ENCODE measurements at places on chromosomes 11 and 22.

DNA sequence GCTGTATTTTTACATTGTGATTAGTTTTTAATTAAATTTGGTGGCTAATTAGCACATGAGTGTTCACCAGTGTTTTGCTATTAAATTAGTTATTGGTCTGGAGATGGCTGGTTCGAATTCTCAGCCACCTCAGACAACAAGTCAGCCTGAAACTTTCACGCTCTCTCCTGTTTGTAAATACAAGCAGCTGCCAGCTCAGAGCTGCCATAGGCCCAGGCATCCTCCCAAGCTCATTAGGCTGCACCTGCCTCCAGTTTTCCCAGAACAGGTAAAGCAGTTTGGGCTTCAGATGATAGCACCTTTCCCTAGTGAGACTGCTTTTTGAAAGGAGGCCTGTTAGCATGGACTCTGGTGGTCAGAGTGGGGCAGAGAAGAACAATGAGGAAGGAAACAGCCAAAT lies 156.8 kb downstream of the NAV2 start:
- no peak for DNase-seq

DNA sequence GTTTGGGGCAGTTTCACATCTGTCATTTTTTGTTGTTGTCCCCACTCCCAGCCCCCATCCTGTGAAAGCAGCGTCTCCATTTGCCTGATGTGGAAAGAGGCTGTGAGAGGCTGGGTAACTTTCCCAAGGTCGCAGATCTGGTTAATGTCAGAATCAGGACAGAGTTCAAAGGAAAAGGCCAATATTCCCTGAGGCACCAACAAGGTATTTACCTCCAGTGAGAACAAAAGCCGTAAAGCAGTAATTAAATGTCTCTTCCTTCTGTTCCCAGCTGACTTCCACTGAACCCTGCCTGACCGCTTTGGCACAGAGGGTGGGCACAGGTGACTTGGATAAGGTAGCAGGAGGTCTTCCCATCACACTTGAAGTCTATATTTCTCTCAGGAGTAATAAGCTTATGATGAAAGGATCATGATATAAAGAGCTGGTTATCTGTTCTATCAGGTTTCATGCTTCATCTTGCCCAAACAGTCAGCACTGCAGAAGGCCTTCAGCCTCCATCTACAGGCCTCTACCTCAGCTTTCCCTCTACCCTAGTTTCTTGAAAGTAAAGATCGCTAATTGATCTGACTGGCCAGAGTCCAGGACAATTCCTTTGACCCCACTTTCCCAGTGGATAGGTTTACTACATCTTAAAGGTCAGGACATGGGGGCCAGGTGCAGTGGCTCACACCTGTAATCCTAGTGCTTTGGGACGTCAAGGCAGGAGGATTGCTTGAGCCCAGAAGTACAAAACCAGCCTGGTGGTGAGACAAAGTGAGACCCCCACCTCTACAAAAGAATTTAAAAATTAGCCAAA lies 9.4 kb downstream of the C11orf91 start:
- no peak for DNase-seq

- no peak for DNase-seq
Measured at GRCh38 chr11:127345819-127346459, 345.4 kb upstream of the KIRREL3 start.

GRCh38 chr11:75432911-75433321 lies at the start of gene KLHL35:
Gene KLHL35 (minus strand): TSS chr11:75433203. CDS start chr11:75430629, 2,574 bp downstream.
- DNase-seq = no peak

GRCh38 chr11:78226684-78227680 lies 38.3 kb downstream of the USP35 start:
- no peak for DNase-seq

GRCh38 chr22:44669561-44669976 lies 32.4 kb upstream of the PRR5 start:
- DNase-seq = no peak

GRCh38 chr22:48445113-48445827 lies 1382.4 kb downstream of the BRD1 start:
- DNase-seq = no peak

GRCh38 chr11:71364806-71365205 lies 83.4 kb downstream of the DHCR7 start:
- DNase-seq = no peak

GRCh38 chr11:95325777-95326258 lies 94.8 kb upstream of the SESN3 start:
- no peak for DNase-seq

DNA sequence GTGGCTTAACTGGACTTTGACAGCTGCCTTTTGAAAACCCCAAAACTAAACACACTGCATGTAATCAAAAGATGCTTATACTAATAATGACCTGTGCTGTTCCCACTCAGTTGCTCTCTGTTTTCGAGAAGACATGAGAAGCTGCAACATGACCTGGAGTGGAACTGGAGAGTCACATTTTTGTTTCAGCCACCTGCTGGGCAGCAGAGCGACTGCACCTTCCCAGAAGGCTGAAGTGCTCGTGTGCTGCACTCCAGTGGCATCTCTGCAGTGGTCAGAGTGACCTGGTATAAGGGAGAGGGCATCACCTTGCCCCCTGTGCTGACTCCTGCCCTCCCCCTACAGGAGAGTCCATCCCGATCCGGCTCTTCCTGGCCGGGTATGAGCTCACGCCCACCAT lies 8.6 kb downstream of the THYN1 start:
- DNase-seq = no peak

DNA sequence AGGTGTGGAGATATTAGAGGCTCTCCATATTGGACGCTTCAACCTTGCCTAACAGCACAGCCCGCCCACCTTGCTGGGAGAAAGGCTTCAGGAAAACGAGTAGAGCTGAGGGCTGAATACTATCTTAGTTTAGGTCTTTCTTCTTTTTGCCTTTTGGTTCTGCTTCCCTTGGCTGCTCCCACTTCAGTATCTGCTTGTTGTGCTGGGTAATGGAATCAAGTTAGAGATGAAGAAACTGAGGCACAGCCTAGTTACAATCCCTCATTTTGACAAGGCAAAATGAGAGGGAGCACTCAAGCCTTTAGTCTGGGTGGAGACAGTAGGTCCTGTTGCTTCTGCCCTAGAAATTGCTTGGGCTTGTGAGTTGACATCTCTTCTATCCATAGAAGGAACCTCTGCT lies 41.3 kb upstream of the HSD17B12 start:
- DNase-seq = no peak

GRCh38 chr11:10606536-10607208 lies 38.2 kb upstream of the LYVE1 start:
- DNase-seq = no peak

DNA sequence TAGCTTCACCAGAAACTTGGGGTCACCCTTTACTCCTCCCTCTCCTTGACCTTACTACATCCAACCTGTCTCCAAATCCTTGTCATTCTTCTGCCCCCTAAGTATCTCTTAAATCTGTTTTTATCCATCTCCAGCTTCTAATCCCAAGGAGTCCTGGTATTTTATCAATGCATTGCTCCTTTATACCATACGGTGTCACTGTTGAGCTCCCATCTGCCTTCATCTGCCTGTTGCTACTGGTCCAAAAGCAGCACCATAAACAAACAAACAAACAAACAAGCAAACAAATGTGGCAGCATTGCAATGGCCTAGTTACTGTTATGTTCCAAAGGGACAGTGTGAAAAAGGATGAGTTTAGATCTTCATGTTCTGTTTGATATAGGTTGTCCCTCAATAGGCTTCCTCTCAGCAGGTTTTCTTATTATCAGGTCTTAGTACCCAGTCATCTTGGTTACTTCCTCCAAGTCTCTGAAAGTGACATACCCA lies 34.2 kb downstream of the DNHD1 start:
- no peak for DNase-seq

GRCh38 chr22:39967996-39968972 lies 8.1 kb downstream of the TMA7B start:
- DNase-seq = no peak

DNA sequence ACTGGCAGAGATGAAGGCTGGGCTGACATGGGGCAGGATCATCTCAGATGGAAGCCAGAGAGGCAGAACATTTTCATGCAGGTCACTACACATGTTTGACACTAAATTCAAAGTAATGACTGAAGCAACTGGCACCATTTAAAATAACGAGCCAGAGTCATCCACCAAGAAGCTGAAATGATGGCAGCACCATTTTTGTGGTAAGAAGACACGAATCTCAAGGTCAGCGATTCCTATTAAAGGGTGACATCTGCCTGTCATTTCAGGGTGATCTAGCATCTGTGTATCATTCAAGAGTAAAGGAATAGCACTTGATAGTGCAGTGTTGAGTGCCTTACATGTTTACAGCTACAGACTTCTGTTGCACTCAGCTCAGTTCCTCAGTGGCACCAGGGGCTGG lies 113.4 kb upstream of the C11orf87 start:
- no peak for DNase-seq

GRCh38 chr11:45048870-45049691 lies 97.4 kb upstream of the PRDM11 start:
- DNase-seq = no peak

GRCh38 chr11:130070109-130070845 lies 583 bp downstream of the APLP2 start:
- DNase-seq = no peak

DNA sequence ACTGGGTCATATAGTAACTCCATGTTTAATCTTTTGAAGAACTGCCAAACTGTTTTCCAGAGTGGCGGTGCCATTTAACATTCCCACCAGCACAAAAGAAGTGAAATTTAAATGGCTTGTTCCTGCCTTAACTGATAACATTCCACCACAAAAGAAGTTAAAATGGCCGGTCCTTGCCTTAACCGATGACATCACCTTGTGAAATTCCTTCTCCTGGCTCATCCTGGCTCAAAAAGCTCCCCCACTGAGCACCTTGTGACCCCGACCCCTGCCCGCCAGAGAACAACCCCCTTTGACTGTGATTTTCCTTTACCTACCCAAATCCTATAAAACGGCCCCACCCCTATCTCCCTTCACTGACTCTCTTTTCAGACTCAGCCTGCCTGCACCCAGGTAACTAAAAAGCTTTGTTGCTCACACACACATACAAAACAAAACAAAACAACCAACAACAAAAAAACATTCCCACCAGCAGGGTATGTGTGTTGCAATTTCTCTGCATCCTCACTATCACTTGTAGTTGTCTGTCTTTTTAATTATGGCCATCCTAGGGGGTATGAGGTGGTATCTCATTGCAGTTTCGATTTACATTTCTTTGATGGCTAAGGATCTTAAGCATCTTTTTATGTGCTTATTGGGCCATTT lies 109.0 kb downstream of the FAR1 start:
- DNase-seq = no peak

DNA sequence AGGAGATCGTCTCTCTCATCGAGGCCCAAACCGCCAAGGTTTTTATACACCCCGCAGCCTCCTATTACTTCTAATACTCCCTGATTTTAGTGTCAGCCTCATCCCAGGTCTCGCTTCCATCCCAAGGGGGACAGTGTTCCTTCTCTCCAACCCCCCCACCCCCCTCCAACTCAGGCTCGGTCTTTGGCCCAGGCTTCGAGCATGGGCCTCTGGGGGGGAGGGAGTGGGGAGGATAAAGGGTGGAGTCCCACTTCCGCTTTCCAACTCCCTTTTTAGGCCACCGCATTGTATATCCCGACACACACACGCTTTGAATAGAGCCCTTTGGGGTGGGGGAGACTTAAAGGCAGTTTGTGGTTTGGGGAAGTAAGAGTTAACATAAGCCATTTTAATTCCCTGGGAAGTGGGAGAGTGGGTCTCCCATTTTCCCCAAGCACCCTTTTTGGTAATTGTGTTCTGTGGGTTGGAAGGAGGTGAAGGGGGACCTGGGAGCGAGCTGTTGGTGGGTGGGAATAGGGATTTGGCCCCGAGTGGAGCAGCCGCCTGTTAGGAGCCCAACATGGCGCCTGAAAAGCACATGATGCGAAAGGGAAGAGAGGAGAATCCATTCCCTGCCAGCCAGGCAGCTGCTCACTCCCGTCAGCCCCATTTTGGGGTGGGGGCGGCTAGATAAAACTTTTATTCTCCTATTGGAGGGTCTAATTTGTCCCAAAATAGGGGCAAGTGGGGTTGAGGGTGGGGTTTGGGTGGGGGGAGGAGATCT lies 844 bp downstream of the PCF11 start:
- DNase-seq = peak; percentile 30

DNA sequence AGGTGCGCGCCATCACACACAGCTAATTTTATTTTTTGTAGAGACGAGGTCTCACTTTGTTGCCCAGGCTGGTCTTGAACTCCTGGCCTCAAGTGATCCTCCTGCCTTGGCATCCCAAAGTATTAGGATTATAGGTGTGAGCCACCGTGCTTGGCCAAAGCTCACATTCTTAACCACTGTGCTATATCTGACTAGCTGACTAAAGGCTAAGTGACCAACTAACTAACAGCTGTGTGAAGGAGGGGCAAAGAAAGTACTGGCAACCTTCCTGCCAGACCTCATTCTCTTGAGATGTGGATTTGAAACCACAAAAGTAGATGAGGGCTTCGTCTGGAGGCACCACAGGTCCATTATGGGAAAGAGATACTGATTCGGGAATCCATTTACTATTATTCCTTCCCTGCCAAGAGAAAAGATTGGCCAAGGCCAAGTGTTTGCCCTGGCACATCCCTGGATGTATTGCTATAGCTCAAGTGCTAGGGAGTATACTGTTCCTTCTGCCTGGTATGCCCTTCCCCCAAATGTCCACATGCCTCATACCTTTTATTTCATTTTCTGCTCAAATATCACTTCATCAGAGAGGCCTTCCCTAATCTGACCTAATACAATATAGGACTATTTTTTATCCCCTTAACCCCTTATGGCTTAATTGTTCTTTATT lies 52.7 kb upstream of the RRM1 start:
- DNase-seq = no peak

DNA sequence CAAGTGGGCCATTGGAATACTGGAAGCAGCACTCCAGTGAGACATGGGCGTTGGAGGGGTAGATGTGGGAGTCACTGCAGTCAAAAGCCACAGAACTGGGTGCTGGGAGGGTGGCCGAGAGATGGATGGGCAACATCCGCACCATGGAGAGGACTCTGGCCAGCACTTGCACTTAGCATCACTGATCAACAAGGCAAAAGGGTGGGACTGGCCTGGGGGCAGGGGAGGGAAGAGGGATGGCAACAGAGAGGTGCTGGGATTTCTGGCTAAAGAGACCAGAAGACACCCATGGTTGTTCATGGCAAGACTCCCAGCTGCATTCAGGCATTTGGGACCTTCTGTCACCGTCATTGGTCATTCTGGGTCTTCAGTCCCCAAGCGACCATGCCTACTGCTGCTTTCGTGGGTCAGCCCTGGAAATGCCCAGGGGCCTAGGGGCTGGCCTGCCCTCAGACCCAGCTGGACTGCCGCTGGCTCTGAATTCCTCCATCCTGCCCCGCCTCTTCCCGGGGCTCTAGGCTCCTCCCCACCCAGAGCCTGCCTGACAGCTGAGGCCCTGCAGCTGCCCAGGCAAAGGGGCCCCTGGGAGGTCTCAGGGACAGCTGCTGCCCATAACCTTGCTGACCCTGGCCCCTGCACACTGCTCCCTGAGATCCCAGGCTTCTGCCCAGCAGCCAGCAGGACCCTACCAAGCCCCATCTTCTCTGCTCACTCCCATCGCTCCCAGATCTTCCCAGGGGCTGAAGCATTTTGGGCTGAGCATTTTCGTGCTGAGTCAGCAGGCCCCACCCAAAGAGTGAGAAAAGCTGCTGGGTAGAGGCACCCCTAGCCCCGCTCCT lies 13.0 kb upstream of the CDC42EP2 start:
- DNase-seq = no peak
